Suprapubic skin (tissue), 4 donors: ENCODE measurements at places on chromosomes 4 and X.

- DNase-seq = no peak
Measured at GRCh38 chr4:141851246-141851891, 215.0 kb downstream of the IL15 start.

DNA sequence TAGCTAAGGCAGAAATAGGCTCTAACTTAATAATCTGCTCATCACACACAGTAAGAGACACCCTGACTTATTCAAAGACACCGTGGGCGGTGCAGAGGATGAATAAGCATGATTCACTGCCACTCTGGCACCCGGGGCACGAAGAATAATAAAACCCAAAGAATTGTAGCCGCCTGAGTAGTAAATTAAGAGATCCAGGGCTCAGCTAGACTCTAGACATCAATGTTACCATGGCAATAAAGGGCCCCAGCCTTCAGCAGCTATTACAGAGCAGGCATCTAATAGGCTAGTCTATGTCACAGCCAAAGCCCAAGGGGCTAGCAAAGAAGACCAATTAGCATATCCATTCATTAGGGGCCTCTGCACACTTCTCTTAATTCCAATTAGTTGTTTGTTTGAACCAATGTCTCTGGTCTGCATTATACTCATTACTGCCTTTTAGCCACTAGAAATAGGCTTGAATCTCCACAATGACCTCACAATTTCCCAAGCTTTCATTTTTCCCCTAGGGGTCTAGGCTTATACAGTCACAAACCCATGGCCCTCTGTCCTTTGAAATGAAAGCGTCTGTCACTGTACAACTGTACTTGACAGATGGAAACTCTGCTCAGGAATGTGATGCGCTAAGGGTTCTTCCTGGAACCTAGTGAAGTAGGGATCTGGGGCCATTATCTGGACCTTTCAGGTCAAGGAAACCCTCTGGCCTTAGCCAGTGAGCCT lies 3.0 kb upstream of the ATP1B4 start:
- no peak for DNase-seq

DNA sequence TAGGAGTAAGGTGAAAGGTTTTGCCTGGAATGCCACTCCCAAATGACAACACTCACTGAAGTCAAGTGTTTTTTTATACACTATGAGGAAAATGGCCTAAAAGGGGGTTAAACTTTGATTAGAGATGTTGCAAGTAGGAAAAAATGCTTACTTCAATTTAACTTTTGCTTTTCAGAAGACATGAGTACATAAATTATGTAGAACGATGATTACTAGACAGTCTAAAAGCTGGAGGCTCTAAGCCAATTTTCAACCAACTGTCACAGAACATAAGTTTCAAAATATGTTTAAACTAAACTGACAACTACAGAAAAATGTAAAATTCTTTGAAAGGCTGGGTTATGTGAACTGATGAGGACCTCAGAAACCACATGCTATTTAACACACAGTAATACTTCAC lies 83.4 kb downstream of the SHISA3 start:
- no peak for DNase-seq

- DNase-seq = no peak
Measured at GRCh38 chrX:149987613-149988012, 49.3 kb upstream of the EOLA2 start.

DNA sequence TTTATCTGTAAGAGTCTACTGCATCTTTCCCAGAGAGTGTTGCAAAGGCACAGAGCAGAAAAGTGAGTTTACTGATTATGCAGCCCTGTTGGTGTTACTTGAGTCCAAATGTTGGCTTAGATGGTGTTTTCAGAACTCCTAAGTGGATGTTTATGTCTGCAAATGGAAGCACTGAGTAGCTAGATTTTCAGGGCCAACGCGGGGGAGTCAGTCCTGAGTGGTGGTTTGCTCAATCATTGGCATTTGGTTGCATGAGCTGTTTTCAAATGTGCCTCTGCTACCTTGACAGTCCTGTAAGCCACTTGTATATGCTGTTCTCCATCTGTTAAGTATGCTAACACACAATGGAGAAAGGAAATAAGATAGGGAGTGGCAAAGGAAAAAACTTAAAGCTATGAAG lies 45.4 kb downstream of the MAMLD1 start:
- DNase-seq = no peak

DNA sequence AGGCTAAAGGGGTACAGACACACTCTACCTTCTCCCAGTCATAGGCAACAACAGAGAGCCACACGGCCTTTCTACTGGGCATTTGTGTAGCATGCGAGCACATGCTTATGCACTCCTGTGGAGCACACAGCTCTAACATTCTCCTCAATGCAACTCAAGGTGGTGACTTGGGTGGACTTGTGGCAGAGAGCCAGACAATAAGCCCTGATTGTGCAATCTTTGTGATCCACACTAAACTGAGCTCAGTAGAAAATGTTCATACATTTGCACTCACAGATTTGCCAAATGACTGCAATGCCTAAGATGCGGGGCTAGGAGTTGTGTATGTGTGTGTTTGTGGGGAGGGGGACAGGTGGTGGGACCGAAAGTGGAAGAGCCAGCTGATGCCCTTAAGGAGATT lies 31.4 kb upstream of the SETD7 start:
- DNase-seq = no peak
